Left hindlimb (tissue), 1 donor: ENCODE measurements at places on chromosomes 1 and 21.

DNA sequence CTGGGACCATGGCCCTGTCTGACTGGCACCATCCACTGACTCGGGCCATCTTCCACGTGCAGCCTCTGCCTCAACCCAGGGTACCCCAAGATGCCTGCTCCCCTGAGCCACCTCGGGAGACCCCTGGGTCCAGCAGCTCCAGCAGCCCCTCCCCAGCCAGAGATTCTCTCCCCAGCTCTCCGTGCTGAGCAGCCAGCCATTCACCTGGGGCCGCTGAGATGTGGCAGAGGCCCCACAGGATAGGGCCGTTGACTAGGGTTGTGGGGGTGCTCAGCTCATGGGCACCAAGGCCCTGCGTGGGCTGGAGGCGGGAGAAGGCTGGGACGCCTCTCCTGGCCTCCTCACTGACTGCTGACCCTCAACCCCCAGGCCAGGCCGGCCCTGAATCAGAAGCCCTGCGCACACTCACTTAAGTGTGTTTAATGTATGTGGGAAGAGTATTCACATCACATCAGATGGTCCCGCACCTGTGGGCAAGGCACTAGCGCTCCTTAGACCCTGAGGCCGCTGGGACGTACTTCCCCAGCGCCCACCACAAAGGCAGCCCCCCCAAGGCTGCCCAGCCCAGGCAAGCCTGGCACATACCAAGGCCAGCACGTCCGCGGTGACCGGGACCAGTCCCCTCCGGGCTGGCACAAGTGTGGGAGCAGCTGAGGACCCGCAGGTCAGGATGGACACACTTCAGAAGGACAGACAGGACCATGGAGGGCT is 27.8 kb downstream of the SLC19A1 start:
- DNase-seq = no peak

GRCh38 chr1:3910857-3911845 is 11.1 kb upstream of the C1orf174 start:
- peak; percentile 77 for DNase-seq

DNA sequence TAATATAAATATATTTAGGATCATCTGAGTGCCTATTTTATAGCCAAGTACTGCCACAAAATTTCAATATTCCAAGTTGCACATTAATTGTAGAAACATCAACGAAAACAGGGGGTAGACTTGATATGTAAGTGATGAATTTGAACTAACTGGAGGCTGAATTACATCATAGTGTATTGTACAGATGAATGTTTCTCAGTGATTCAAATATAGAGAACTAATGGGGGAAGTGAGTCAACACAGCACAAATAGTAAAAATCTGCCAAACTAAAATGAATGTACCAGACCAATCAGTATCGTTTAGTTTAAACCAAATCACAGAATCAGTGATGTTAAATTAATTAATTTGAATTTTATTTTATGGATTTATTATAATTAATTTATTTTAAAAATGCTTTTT is 42.8 kb downstream of the RTCA start:
- DNase-seq = no peak

- no peak for DNase-seq
These were observed 246.2 kb downstream of the MRPL39 start for GRCh38 chr21:25361097-25361496.

DNA sequence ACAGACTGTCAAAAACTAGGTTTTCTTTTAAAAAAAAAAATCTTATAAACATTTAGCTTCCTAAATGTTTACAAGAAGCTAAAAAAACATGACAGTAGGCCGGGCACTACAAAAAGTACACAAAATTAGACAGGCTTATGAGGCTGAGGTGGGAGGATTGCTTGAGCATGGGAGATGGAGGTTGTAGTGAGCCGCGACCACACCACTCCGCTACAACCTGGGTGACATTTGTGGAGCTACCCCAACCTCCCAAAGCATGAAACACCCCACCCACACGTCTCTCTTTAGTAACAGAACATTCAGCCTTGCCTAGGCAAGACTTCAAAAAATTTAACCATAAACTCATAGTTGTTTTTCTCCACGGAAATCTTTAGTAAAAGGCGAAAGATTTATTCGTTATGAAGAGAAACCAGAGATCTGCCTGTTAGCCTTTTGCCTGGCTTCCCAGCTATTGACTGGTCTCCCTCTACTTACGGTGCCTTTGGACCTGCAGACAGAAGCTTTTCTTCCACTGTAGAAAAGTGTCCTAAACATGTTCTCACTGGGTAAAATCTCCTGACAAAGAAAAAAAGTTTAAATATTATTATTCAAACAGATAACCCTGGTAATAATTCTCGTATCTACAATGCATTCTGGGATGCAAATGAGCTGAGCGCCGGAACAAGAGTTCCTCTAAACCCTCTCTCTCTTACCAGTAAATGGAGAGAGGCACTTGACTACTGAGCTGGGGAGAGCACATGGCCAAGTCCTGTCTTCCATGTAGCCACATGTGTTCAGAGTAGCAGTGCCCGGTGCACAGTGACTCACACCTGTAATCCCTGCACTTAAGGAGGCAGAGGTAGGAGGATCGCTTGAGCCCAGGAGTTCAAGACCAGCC is 9.2 kb downstream of the RNU5D-1 start:
- no peak for DNase-seq

DNA sequence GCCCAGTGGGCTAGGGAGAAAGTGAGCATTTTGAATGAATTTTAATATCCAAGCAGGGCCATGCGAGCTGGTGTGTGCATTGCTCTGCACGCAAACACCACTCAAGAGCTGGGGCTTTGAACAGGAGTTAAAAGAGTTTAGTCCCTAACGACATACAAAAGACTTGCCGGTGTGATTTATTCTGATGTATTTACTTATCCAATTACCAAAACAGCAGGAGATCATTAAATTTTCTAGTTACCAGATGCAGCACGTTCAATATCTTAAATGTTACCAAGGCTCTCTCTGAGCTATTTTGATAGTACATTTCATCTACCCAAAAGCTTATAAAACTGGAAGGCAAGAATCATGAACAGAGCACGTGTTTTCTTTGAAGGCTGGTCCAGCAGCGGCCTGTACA is 30.0 kb upstream of the DMRTA2 start:
- no peak for DNase-seq

- DNase-seq = no peak
These were observed 84.6 kb upstream of the DPYD start for GRCh38 chr1:98005326-98006010.
